Stimulated activated CD4-positive, alpha-beta T cell treated with anti-CD3 and anti-CD28 coated beads, Interleukin-1b, Interleukin-23, amount 100 ng/mL, for 1 hour (primary cell): ENCODE measurements at places on chromosomes 5 and 9.

DNA sequence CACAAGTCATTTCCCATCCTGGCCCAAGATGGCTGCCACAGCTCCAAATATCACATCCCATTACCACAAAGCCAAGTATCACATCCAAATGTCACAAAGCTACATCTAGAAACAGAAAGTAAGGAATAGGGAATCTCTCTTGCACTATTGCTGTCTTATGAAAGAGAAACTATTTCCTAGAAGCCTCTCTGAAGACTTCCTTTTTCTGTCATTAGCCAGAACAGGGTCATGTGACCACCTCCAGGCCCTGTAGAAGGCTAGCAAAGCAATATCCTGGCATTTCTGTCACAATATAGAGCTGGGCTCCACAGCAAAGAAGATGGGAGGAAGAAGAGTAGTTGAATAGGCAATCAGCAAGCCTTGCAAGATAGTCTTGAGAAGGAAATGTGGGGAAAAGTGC is 99.2 kb downstream of the SH3TC2 start:
- no peak for DNase-seq

DNA sequence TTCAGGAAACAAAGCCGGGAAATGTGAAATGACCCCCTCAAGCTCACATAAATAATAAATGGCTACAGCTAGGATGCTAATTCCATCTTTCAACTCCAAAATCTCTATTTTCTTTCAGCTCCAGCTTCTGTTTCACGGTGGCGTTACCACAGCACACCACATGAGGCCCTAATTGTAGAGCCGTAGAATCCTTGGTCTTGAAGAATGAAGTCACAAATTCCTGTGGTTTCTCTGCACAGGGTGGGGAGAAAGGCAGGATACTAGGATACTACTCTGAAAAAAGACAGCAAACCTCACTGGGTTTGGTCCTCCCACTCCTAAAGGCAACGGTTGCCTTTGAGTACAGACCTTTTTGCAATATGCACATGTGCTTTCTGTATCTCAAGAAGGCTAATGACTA is 13.9 kb upstream of the RARS1 start:
- no peak for DNase-seq

DNA sequence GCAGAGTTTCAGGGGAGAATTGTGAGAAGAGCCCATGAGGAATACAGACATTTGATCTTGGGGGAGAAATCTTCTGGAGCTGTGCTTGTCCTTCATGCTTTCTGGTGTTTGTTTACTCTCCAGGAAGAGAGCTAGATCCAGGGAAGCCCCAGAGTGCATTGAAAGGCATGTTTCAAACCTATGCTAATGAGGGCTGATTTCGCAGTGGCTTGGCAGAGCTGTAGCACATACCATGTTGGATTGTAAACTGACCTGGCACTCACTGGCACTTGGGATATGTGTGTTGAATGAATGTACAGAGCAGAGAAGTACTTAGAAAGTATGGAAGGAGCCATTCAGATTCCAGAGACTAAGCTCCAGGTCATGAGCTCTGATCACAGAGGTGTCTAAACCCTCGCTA is 30.9 kb downstream of the TNFSF8 start:
- DNase-seq = no peak

- DNase-seq = no peak
Observed at GRCh38 chr9:88536023-88536324, 996 bp downstream of the NXNL2 start.

- DNase-seq = no peak
Observed at GRCh38 chr9:95193067-95193466, 124.4 kb downstream of the FANCC start.

- DNase-seq = no peak
Observed at GRCh38 chr5:5658226-5658625, 235.7 kb downstream of the ICE1 start.
